ENCODE measurements at places on chromosomes 2 and 18.

DNA sequence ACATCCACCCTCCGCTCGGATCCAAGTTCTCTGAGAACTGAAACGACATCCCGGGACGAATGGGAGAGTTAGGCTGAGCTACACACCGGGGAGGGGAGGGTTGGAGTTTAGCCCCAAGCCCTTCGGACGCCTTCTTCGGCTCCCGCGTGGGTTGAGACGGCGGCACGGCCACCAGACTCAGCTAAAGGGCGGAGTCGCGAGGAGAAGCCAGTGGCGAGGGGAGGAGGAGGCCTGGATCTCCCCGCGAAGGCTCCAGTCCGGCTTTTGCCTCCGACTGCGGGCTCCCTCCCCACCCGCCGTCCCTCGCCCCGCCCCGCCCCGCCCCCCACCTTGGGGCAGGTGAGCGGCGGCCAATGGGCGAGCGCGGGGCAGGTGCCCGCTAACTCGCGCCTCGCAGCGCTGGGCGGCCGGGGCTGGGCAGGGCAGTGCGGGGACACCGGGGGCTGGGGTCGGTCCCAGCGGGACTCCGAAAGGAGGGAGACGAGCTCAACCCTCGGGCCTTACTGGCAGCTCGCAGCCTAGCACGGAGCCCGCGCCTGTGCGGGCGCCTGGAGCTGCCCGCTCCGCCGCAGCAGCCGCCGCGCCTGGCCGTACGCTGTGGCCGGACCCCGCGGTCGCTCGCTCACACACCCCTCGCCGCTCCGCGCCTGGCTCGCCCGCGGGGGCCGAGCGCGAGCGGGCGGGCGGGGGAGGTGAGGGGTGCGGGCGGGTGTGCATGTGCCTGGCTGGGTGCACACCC lies at the start of gene EMX1:
TSS of gene EMX1 (plus strand) at position 382 of the 739 bp plus-strand sequence. CDS start at position 716, 334 bp downstream.
- H3K4me3 ChIP-seq = peak within 1 kb of the TSS; percentile 45
- H3K27ac ChIP-seq = no peak within 1 kb of the TSS
- H3K27me3 ChIP-seq = peaks cover 99% of the 10 kb centered on the region
- no peaks in the 10 kb centered on the region for H3K36me3 ChIP-seq
- peaks cover 46% of the 10 kb centered on the region for H3K4me1 ChIP-seq
- DNase-seq = peak; percentile 83

DNA sequence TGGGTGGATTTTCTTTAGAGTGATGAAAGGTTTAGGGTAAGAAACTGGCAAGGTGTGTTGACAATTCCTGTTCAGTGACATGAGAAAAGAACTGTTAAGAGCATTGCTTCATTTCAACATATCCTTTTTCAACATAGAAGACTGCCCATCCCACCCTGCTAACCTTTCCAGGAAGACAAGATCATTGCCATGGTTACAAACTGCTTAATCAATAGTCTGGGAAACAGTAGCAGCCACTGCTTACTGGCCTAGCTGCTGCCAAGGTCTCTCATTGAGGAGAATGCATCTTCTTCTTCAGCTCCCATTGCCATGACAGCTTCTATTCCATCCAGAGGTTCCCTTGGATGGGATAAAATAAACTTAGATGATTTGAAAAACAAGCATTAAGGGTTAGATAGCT lies 212.1 kb downstream of the LRRTM1 start:
- no peak for DNase-seq
- H3K27me3 ChIP-seq = no peaks in the 10 kb centered on the region
- H3K36me3 ChIP-seq = no peaks in the 10 kb centered on the region
- no peaks in the 10 kb centered on the region for H3K4me1 ChIP-seq
- H3K27ac ChIP-seq = no peak overlapping the region

GRCh38 chr2:73069855-73070642 lies 1.5 kb downstream of the SFXN5 start:
- peaks cover 22% of the 10 kb centered on the region for H3K4me1 ChIP-seq
- no peaks in the 10 kb centered on the region for H3K36me3 ChIP-seq
- no peak for DNase-seq
- peak overlapping the region; percentile 97 for H3K27ac ChIP-seq
- no peaks in the 10 kb centered on the region for H3K27me3 ChIP-seq

DNA sequence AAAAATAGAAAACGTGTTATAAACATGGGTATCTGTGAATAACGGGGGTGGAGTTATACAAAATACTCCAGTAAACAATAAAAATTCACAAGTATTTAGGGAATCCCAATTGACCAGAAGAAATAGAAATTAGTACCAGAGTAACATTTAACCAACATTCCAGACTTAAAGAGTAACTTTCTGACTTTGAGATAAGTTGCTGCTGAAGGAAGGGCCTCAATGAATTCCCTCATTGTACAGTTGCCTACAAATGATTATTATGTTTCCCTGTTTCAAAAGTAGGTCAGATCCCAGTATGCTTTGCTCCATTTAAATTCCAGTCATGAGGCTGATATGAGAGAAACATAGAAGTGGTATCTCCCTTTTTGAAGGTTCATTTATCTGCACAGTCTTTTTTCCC lies 88.3 kb upstream of the KCNH7 start:
- no peaks in the 10 kb centered on the region for H3K4me1 ChIP-seq
- no peak for DNase-seq
- H3K4me3 ChIP-seq = no peak overlapping the region
- H3K27ac ChIP-seq = no peak overlapping the region
- no peaks in the 10 kb centered on the region for H3K36me3 ChIP-seq
- H3K27me3 ChIP-seq = no peaks in the 10 kb centered on the region

DNA sequence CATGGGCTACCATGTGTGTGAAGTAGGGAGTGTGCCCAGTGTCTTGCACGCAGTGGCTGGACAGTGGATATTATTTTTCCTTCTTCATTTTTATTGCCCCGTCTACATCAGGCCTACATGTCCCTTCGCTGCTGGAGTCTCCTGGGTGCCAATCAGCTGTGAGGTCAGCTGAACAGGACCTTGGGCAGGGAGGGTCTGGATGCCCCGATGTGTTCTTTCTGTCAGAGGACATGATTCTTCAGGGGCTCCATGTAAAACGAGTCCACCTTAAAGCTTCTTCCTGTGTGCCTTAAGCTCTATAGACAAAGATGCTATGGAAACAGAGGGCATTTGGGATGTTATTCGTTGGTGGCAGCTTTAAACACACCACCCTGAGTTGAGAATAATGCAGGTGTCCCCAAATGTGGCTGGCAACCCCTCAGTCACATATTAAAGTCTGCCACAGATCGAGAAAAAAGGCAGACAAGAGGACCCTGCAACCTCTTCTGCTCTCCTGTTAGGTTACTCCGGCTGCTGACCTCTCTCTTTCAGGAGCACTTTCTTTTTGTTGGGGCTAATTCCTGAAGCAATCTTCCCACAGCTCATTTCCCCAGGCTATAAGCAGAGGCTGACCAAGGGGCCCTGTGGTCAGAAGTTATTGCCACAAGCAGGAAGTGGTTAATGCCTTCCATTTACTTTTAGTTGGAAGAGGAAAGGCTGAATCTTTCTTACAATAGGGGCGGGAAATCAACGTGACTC lies 20.0 kb downstream of the GREB1 start:
- no peak overlapping the region for H3K4me3 ChIP-seq
- no peak overlapping the region for H3K27ac ChIP-seq
- DNase-seq = no peak
- H3K27me3 ChIP-seq = peaks cover 27% of the 10 kb centered on the region
- no peaks in the 10 kb centered on the region for H3K4me1 ChIP-seq

DNA sequence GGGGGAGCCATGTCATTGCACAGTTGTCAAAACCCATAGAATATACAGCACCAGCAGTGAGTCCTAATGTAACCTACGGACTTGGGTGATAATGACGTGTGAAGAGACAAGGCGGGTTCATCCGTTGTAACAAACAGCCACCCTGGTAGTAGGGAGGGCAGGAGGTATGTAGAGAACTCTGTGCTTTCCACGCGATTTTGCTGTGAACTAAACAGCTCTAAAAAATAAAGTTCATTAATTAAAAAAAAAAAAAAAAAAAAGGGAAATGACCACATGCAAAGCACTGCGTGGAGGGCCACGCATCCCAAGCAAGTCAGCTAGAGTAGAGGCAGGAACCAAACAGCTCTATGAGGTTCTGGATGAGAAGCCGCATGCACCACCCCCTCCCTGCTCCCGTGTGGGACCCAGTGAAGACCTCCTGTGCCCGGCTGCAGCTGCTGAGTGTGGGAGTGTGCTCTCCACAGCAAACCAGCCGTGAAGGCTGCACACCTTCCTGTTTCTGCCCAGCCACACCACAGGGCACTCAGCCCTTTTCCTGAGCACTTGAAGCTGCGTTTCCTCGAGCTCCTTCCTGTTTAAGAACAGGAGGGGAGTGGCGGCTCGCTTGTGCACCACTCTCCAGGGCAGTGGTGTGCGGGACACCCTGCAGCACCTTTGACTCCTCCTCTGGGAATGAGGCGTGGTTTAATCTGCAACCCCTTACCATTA lies 65.6 kb downstream of the ODC1 start:
- no peaks in the 10 kb centered on the region for H3K27me3 ChIP-seq
- DNase-seq = peak; percentile 86
- no peaks in the 10 kb centered on the region for H3K36me3 ChIP-seq
- H3K27ac ChIP-seq = peak overlapping the region; percentile 8

- peak overlapping the region; percentile 86 for H3K4me3 ChIP-seq
- DNase-seq = no peak
Observed at GRCh38 chr2:156340377-156340776, 7.9 kb upstream of the NR4A2 start.

- no peaks in the 10 kb centered on the region for H3K36me3 ChIP-seq
- no peaks in the 10 kb centered on the region for H3K4me1 ChIP-seq
- DNase-seq = peak; percentile 49
- H3K27ac ChIP-seq = no peak overlapping the region
- no peaks in the 10 kb centered on the region for H3K27me3 ChIP-seq
- no peak overlapping the region for H3K4me3 ChIP-seq
Observed at GRCh38 chr2:20473128-20473527, 26.3 kb downstream of the RHOB start.

DNA sequence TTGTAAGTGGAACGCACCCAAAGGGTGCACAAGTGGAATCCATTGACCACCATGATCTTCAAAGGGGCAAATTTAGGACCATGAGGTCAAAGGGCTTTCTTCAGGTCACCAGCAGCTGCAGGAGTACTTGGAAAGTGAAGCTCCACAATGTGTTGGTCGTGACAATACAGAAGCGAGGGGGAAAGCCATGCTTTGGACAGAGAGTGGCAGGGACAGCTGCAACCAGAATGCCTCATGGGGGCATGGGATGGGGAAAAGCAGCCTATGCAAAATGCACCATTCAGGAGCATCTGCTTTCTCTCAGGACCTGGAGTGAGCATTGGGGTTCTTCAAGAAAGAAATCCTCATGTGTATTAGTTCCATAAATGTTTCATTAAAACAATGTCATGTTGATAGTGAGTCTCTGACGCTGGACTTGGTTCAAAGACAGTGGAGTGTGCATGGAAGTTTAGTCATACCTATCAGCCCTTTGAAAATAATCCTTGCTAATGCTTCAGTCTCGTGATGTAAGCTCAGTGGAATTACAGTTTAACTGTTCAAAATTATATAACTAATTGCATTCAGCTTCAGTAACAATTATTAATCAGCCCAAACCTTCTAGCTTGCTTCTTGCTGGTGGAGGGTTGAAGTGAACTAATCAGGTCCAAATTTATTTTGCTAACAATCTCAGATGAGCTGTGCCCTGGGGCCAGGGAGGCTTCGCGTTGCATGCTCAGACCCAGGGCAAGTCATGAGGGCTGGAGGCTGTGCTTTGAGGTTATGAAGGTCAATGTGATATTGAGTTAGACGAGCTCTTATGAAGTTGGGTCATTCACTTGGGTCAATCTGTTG lies 41.6 kb downstream of the ACKR3 start:
- H3K27ac ChIP-seq = no peak overlapping the region
- no peak overlapping the region for H3K4me3 ChIP-seq
- no peak for DNase-seq
- H3K36me3 ChIP-seq = no peaks in the 10 kb centered on the region

DNA sequence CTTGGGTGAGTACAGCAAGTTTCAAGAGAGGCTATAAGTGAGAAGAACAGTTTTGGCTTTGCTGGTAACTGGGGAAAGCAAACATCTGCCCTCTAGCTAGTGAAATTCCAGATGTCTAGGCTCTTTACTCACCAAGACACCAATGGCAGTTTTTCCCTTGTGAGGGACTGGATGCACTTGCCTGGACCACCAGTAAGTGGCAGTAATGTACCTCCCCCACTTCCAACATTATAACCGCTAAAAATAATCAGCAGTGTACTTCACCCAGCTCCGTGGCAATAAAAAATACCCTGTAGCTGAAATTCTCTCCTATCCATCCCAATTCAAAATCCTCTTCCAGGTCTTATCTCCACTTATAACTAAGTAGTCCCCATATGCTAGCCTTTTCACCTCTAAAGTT lies 383.9 kb downstream of the ARHGAP15 start:
- H3K4me3 ChIP-seq = no peak overlapping the region
- no peak for DNase-seq
- no peak overlapping the region for H3K27ac ChIP-seq

- DNase-seq = no peak
- H3K27ac ChIP-seq = no peak overlapping the region
Observed at GRCh38 chr18:22840606-22841144, 92.5 kb upstream of the RBBP8 start.

DNA sequence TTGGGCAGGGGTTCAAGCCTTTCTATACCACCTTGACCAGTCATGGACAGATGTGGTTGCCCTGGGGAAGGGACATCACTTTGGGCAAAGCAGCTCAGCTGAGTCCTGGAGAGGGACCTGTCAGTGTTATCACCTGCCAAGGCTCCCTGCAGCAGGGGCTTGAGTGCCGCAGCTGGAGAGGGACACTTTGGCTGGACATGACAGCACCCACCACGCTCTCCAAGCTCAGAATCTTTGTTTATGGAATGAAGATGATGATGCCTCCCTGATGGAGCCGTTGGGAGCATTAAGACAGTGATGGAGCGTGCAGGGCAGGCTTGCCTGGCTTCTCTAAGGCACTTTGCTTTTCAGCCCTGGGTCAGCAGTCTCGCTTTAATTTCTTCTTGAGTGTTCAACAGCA lies 4.3 kb upstream of the TFCP2L1 start:
- no peak overlapping the region for H3K27ac ChIP-seq
- no peak for DNase-seq
- H3K36me3 ChIP-seq = no peaks in the 10 kb centered on the region
- no peak overlapping the region for H3K4me3 ChIP-seq

DNA sequence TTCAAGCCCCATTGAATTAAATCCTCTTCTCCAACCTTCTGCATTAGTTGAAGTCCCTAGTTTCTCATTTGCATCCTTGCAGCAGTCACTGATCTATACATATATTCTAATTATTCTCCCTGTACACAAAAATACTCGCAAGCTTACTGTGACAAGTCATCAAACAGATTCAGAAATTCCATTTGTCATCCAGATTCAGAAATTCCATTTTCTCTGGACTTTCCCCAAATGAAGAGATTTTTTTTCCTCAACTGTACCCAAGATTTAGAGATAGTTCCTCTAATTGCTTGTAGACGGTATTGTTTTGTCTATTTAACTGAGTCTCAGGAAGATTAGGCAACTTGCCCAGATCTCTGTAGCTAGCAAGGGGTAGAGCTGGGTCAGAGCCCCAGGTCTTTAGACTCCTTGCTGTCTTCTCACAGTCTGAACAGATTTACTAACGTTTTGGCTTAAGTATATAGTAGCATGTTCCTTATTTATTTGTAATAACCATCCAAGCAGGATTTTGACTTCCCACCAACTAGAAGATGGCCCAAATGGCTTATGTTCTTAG lies 34.2 kb downstream of the RAB12 start:
- no peak overlapping the region for H3K4me3 ChIP-seq
- H3K36me3 ChIP-seq = peaks cover 21% of the 10 kb centered on the region
- DNase-seq = no peak
- no peaks in the 10 kb centered on the region for H3K4me1 ChIP-seq
- H3K27ac ChIP-seq = no peak overlapping the region
- no peaks in the 10 kb centered on the region for H3K27me3 ChIP-seq

- H3K4me1 ChIP-seq = no peaks in the 10 kb centered on the region
- H3K27ac ChIP-seq = no peak overlapping the region
- H3K27me3 ChIP-seq = peaks cover 39% of the 10 kb centered on the region
- H3K4me3 ChIP-seq = no peak overlapping the region
Observed at GRCh38 chr2:117855886-117856285, 41.4 kb downstream of the DDX18 start.

GRCh38 chr2:25328152-25329085 lies 13.3 kb downstream of the DNMT3A start:
- H3K4me1 ChIP-seq = no peaks in the 10 kb centered on the region
- H3K27me3 ChIP-seq = no peaks in the 10 kb centered on the region
- no peak overlapping the region for H3K27ac ChIP-seq
- H3K4me3 ChIP-seq = no peak overlapping the region

Measured in upper lobe of right lung (tissue), 1 donor.